ENCODE measurements at places on chromosomes 1 and 21. TPM values are rescaled to one million over a fixed set of nuclear protein-coding genes. Genes with fewer than 3 reads are reported as not detected.

DNA sequence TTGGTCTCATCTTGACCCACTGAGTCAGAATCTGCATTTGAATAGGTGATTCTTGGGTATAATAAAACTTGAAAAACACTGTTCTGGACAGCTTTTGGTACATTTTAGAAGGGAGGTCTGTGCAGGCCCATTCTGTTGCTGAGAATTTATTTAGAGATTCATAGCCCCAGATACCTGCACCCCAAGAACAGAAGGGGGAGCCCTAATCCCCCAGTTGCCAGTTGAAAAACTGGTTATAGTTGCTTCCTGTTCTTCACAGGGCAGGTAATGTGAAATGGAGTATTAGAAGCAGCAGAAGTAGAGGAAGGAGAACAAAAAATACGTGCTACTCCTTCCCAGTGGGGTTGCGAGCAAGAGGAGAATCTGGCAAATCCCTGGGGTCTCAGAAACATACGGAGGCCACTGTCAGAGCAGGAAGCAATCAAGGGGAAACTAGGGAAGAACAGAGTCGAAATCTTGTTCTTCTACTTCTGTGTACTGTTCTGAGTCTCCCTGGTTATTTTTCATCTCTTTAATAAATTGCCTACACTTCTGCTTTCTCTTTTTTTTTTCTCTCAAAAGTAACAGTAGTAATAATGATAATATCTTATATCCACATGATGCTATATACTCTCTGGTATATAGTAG is 4.6 kb upstream of the CLCA2 start:
- peak; percentile 50 for DNase-seq

GRCh38 chr1:67583462-67583950 is 101.5 kb upstream of the GADD45A start:
- DNase-seq, result no peak

GRCh38 chr1:73784026-73784425 is 413.9 kb downstream of the LRRIQ3 start:
- DNase-seq, result no peak

DNA sequence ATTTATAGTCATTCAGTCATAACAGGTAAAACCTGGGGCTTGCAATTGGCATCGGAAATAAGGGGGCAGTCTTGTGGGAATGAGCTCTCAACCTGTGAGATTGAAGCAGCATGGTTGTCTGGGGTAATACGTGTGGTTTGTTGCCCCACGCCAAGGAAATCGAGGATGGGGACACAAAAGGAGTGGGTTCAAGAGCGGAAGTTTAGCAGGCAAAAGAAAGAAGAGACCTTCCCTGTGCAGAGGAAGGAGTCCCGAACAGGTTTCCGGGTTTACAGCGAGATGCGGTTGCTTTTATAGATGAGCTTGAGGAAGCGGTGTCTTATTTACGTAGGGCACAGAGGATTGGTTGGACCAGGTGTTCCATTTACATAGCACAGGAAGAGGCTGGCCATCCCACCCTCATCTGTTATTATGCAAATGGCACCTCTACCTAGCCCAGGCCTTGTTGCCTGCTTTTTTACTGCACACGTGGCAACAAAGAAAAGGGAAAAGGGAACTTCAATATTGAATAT is 37.3 kb downstream of the IFNAR1 start:
- DNase-seq, result peak; percentile 5

- DNase-seq, result no peak
Observed at GRCh38 chr21:45200031-45200430, 87.7 kb downstream of the POFUT2 start.

DNA sequence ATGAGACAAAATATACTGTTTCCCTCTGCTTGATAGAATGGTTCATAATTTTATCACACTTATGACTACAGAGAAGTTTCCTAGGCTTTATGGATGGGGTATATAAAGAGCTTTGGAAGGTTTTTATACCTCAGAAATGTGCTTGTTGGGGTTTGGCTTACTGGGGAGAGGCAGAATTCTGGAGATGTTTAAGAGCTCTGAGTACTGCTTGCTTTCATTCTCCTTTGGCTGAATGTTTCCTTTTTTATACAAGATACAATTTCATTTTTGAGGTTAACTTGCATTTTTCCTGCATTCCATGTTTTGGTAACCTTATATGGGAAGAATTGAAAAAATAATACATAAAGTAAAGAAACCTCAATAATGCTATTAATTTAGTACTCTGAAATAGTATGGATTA is 157.7 kb upstream of the COL11A1 start:
- DNase-seq, result no peak

- DNase-seq, result no peak
Observed at GRCh38 chr1:164382384-164382783, 176.6 kb upstream of the PBX1 start.

DNA sequence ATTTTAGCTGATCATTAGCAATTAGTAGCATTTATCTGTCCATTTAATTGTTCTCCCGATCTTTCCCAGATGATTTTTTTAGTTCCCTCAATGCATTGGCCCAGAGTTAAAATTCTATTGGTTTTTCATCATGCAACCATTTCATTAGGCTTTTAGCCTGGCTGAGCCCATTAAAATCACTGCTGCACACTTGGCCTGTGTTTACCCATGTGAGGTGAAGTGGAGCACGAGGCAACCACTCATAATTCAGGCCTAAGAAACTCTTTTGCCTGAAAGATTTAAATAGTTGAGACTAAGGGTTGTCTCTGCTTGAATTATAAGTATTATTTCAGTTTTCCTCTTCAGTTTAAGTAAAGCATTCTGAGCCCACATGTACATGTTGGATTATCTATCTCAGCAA is 889.0 kb upstream of the ADGRL4 start:
- peak; percentile 69 for DNase-seq

GRCh38 chr1:231919886-231920285 is 293.3 kb downstream of the DISC1 start:
- DNase-seq, result no peak

- DNase-seq, result no peak
Observed at GRCh38 chr1:244783138-244783537, 52.3 kb upstream of the COX20 start.

DNA sequence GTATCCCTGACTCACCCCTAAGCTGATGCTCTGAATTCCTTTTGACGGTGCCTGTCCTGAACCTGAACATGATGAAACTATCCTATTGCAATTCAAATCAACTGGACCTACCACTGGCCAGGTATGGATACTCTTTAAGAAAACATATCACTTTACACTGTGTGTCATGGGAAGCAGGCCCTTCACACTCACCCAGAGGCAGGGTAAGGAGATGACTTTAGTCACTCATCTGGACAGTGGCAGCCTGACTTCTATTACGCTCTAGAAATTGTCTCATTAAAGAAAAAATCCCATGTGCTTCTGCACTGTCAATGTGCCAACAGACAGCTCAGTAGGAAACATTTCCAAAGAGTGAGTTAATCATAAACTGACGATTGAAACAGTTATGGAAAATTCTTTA is 94.3 kb downstream of the VAV3 start:
- DNase-seq, result no peak

GRCh38 chr1:229192031-229192430 is 78.9 kb upstream of the RAB4A start:
- no peak for DNase-seq

The NAV1 gene
- total RNA-seq, result 23.7 TPM

The PLA2G2D gene
- not detected for total RNA-seq

The TRAF3IP3 gene
- 0.93 TPM for total RNA-seq

The GNAI3 gene
- total RNA-seq, result 5.9 TPM

The BTBD19 gene
- 7.4 TPM for total RNA-seq

The SPRR3 gene
- not detected for total RNA-seq

The NTMT2 gene
- not detected for total RNA-seq

The PRXL2B gene
- total RNA-seq, result 24.7 TPM

The PRDM16 gene
- total RNA-seq, result 28.9 TPM
